Stimulated activated naive CD4-positive, alpha-beta T cell treated with Interleukin-2 at 50 U/mL for 16 hours (primary cell): ENCODE measurements at places on chromosomes 11 and 22.

- DNase-seq, result no peak
These were observed 1.4 kb downstream of the PC start for GRCh38 chr11:66956689-66957290.

DNA sequence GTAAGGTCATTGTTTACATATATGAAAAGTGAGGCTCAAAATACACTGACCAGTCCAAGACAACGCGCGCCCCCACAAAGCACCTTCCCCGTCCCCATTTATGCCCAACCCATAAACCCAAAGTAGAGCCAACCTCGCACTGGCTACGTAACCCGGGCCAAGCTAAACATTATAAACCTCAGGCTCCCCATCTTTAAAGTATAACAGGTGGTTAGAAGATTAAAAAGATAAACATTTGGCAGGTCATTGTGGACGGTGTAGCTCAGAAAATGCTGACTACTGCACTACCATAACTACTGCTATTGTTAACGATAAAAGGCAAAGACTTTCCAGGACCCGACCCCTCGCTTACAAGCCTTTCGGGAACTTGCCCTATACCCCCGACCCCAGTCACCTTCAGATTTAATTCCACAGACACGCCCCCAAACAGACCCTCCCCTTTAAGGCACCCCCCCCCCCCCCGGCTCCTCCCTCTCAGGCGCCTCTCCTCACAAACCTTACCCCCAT, 470 bp downstream of the NUMA1 start:
- DNase-seq, result peak; percentile 49

- DNase-seq, result no peak
These were observed 5.3 kb upstream of the CDC42BPG start for GRCh38 chr11:64849598-64850356.

DNA sequence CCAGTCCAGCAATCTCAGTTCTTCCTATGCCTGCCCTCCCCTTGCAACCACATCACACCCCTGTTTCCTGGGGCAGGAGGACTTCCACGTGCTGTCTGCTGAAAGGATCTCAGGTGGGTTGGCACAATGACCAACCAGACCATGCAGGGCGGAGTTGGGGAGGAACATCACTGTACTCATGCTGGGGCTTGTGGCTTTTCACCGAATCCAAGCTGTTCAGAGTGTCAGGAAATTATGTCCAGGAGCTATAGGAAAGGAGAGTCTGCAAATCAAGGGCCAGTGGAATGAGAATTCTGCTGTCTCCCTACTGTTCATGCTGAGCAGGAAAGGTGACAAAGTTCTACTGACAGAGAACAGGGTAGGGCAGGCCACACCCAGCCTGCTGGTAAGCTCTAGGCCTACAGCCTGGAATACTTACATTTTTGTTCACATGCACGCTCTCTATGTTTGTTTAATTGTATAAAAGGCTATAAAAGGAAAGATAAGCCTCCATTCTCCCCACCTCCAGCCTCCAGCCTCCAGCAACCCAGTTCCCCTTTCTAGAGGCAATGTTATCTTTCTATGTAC, 1.7 kb upstream of the PLAAT2 start:
- DNase-seq, result no peak

DNA sequence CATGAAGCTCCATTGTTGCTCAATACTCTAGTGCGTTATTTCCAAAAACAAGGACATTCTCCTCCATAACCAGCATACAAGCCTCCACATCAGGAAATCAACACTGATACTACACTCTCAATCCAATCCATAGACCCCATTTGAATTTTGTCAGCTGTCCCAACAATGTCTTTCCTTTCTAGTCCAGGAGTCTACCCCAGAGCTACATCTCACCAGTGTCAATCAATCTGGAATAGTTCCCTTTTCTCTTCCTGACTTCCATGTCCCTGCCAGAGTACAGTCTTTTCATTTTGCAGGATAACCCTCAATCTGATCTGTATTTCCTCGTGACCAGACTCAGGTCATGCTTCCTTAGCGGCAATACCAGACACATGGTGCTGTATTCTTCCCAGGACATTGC, 43.0 kb downstream of the TCF20 start:
- no peak for DNase-seq

DNA sequence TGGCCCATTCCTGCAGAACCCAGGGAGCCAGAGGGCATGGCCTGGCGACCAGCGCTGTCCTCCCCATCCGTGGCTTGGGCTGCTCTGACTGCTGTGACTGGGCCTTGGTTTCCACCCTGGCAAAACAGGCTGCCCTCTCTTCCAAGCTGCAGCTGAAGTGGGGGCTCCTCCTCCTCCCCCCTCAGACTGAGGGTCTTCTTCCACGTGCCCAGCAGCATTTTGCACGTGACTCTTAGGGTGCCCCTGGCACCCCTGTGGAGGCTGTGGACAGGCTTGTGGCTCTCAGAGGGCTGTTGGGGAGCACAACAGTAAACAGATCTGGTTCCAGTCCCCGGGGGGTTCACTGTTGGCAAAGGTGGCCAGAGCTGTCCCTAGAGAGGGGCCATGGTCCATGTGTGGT, 51.4 kb downstream of the PISD start:
- no peak for DNase-seq

GRCh38 chr11:1772270-1773130, 8.8 kb upstream of the CTSD start:
- DNase-seq, result peak; percentile 70

- DNase-seq, result peak; percentile 20
These were observed 603 bp upstream of the ZFTA start for GRCh38 chr11:63769042-63769713.

DNA sequence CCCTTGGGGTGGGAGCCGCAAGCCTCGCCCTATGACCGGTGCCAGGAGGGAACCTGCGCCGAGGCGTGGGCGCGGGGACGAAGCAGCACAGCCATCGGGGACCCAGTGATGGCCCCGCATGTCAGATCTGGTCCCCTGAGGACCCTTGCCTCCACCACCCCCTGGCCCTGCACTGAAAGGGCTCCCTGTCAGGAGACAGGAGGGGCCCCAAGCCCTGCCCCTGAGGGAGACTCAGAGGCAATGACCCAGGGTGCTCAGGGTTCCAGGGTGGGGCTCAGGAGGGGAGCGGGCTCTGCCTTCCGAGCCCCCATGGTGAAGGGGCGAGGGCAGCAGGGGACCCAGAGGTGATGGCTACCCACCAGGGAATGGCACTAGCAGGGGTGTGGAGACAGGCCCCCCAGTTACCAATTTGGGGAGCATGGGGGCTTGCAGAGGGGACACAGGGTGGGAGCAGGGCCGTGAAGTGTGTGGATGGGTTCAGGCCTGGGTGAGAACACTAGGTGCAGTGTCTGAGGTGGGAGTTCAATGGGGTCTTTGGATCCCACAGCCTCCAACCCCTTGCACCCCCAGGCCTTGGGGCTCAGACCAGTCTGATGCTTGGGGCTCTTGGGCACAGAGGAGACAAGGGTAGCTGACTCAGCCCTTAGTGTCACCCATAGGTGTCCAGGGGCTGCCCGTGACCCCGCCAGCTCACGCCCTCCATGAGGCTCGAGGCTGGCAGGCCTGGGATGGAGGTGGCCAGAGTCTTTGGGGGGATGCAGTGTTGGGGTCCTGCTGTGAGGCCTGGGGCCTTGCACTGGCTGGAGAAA, 499 bp downstream of the LRRC56 start:
- DNase-seq, result no peak

GRCh38 chr22:17108256-17109112, 12.7 kb downstream of the TMEM121B start:
- DNase-seq, result no peak

- no peak for DNase-seq
These were observed 6.9 kb downstream of the C22orf39 start for GRCh38 chr22:19440411-19441195.

- no peak for DNase-seq
These were observed 66.5 kb downstream of the DBX1 start for GRCh38 chr11:20093775-20094174.

DNA sequence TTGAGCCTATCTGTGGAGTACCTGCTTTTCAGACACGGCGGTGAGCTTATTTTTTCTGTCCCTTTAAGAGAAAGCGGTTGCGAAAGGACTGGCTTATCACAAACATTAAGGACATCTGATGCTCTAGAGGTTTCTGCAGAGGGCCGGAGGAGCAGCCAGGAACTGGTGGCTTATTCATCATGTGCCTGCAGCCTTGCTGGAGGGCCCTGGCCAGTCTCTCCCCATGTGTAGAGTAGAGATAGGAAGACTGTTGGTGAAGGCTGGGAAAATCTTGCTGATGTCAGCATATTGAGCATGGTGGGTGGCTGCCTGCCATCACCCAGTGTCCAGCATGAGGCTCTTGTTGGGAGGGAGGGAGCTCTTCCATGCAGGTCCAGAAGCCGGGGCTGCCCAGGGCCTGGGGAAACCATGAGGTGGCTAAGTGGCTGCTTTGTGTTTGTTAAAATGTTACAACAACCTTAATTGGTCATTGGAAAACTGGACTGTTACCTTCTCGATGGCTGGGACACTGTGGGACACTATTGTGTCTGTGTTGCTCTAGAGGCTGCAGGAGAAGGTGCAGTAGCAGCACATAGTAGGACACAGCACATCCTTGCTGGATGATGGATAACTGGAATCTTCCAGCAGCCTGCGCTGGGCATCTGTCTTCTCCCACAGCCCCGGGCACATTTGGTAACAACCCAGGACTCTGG, 54.3 kb downstream of the TSPAN18 start:
- DNase-seq, result no peak

DNA sequence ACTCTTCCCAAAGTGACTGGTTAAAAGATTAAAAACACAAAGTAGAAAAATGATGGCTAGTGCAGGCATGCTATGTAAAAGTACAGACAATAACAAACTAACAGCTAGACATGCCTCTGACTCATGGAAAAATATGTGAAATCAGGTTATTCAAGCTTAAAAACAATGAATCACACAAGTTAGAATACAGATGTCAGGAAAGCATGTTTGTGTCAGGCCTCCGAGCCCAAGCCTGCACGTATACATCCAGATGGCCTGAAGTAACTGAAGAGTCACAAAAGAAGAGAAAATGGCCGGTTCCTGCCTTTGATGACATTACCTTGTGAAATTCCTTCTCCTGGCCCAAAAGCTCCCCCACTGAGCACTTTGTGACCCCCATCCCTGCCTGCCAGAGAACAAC, 110.1 kb downstream of the NOX4 start:
- no peak for DNase-seq

DNA sequence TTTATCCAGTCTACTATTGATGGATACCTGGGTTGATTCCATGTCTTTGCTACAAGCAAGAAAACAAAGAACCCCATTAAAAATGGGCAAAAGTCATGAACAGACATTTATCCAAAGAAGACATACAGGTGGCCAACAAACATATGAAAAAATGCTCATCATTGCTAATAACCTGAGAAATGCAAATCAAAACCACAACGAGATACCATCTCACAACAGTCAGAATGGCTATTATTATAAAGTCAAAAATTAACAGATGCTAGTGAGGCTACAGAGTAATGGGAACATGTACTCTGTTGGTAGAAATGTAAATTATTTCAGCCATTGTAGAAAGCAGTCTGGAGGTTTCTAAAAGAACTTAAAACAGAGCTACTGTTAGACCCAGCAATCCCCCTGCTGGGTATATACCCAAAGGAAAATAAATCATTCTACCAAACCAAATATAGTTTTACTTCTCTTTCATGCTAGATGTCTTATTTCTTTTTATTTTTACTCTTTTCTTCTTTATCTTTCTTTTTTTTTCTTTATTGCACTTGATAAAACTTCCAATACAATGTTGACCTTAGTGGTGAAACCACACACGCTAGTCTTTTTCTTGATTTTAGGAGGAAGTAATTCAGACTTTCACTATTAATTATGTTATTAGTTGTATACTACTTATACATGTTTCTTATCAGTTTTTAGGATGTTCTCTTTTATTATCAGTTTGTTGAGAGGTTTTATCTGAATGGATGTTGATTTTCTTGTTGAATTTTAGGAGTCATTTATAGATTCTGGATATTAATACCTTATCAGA, 14.3 kb downstream of the TRIM22 start:
- DNase-seq, result no peak

DNA sequence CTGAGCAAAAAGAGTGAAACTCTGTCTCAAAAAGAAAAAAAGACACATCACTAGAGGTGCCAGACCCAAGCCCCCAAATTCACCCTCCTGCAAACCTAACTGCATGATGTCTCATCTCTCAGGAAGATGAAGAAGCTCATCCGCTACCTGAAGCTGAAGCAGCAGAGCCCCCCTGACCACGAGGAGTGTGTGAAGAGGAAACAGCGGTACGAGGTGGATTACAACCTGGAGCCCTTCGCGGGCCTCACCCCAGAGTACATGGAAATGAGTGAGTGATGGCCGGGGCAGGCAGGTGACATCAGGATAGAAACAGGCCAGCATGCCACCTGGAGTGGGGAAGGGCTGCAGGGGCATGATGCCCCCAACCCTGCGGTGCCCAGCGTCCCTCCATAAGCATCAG, 36.0 kb upstream of the FADD start:
- DNase-seq, result no peak

DNA sequence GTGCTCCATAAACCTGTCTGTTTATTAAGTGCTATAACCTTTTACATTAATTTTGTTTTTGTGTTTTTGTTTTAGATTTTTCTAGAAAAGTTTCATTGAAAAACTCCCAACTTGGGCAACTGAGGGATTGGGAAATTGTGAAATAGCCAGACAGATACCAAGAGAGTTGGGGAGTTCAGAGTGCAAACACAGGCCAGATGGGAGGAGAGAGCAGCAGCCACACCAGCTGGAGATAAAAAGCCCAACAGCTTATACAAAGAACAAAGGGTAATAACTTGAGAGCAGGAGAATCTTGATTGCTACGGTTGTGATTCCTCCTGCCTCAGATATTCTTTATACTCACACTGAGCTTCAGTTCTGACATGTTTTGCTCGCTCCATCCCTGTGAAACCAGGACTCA, 1642.2 kb downstream of the LRRC4C start:
- no peak for DNase-seq

DNA sequence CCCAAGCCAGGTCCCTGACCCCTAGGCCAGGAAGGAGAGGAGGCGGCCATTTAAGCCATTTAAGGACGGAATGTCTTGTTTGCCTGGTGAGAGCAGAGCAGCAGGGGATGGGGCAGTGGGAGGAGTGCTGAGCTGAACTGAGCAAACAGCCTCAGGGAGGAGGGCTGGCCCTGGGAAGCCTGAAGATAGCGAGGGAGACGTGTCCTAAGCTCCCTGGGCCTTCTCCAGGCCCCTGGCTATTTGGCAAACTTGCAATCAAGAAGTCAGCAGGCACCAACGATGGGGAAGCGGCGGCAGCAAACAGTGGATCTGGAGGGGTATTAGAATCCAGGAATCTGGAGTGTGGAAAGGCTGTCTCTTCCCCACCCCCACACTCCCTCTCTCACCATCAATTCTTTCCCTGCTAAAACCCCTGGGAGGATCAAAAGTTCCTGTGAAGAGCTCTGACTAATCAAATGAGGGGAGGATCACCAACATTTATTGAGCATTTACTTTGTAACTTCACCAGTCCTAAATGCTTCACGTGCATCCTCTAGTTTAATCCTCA, 8.8 kb downstream of the BCL9L start:
- DNase-seq, result no peak
